Activated CD4-positive, alpha-beta memory T cell treated with anti-CD3 and anti-CD28 coated beads for 36 hours (primary cell): ENCODE measurements at places on chromosomes 2 and 18. TPM values are rescaled to one million over a fixed set of nuclear protein-coding genes. Genes with fewer than 3 reads are reported as not detected.
A peak's percentile ranks its signal among the peaks of the same experiment; 100 is the strongest.

The UGT1A5 gene
- total RNA-seq: not detected

The ATP6V1B1 gene
- not detected for total RNA-seq

DNA sequence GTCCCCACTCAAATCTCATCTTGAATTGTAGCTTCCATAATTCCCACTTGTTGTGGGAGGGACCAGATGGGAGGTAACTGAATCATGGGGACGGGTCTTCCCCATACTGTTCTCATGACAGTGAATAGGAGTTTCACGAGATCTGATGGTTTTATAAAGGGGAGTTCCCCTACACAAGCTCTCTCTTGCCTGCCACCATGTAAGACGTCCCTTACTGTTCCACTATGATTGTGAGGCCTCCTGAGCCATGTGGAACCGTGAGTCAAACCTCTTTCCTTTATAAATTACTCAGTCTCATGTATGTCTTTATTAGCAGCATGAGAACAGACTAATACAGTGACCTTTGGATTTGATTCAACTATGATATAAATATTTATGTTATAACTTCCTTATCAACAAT lies 78.0 kb downstream of the CYRIA start:
- H3K4me3 ChIP-seq: no peak overlapping the region
- no peaks in the 10 kb centered on the region for H3K4me1 ChIP-seq
- peaks cover 1% of the 10 kb centered on the region for H3K27me3 ChIP-seq
- no peak for DNase-seq

GRCh38 chr2:182241936-182242335 lies 184.9 kb downstream of the PDE1A start:
- H3K27ac ChIP-seq: no peak overlapping the region
- H3K36me3 ChIP-seq: no peaks in the 10 kb centered on the region
- no peak for DNase-seq
- no peaks in the 10 kb centered on the region for H3K27me3 ChIP-seq

The ADGRF3 gene
- 3.7 TPM for total RNA-seq

DNA sequence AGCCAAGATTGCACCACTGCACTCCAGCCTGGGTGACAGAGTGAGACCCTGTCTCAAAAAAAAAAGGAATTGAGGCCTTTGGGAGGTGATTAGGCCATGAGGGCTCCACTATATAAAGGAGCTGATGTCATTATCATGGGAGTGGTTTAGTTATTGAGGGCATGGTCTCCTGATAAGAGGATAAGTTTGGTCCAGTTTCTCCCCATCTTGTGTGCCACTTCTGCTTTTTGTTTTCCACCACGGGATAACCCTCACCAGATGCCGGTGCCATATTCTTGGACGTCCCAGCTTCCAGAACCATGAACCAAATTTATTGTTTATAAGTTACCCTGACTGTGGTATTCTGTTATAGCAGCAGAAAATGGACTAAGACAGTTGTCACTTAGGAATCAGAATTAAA lies 125.8 kb downstream of the C1D start:
- no peak overlapping the region for H3K4me3 ChIP-seq
- H3K36me3 ChIP-seq: no peaks in the 10 kb centered on the region
- H3K4me1 ChIP-seq: no peaks in the 10 kb centered on the region
- no peaks in the 10 kb centered on the region for H3K27me3 ChIP-seq
- DNase-seq: no peak

The IL36G gene
- total RNA-seq: not detected

The C1QL2 gene
- total RNA-seq: not detected

- H3K27me3 ChIP-seq: peaks cover 45% of the 10 kb centered on the region
- H3K36me3 ChIP-seq: no peaks in the 10 kb centered on the region
- no peaks in the 10 kb centered on the region for H3K4me1 ChIP-seq
- DNase-seq: peak; percentile 20
- no peak overlapping the region for H3K4me3 ChIP-seq
Observed at GRCh38 chr2:26696351-26696816, 3.9 kb downstream of the KCNK3 start.

DNA sequence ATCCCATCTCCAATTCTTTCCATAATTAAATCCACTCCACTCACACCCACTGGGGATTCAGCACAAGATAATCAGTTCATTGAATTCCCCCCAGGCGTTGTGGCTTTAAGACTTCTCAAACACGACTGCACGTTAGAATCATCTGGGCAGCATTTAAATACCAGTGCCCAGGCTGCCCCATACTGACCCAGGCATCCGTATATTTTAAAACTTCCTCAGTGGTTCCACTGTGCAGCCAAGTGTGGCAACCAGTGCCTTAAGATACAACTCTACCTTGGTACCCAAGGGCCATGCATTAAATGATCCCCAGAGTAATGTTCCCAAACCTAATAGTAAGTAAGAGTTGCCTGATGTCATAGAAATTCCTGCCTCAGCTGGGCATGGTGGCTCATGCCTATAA lies 54.3 kb upstream of the BZW1 start:
- no peak overlapping the region for H3K27ac ChIP-seq
- H3K4me1 ChIP-seq: no peaks in the 10 kb centered on the region
- H3K27me3 ChIP-seq: peaks cover 15% of the 10 kb centered on the region
- H3K4me3 ChIP-seq: no peak overlapping the region
- no peak for DNase-seq

GRCh38 chr18:44562986-44563385 lies 117.7 kb upstream of the SETBP1 start:
- H3K4me1 ChIP-seq: no peaks in the 10 kb centered on the region
- DNase-seq: no peak
- H3K27me3 ChIP-seq: peaks cover 1% of the 10 kb centered on the region

The RBM44 gene
- total RNA-seq: 0.69 TPM

GRCh38 chr2:133158024-133158423 lies 410.2 kb downstream of the NCKAP5 start:
- no peaks in the 10 kb centered on the region for H3K27me3 ChIP-seq
- no peak for DNase-seq
- no peaks in the 10 kb centered on the region for H3K36me3 ChIP-seq

- peaks cover 18% of the 10 kb centered on the region for H3K27me3 ChIP-seq
- no peaks in the 10 kb centered on the region for H3K4me1 ChIP-seq
- no peaks in the 10 kb centered on the region for H3K36me3 ChIP-seq
- H3K4me3 ChIP-seq: no peak overlapping the region
- no peak overlapping the region for H3K27ac ChIP-seq
- no peak for DNase-seq
Observed at GRCh38 chr2:199405241-199405640, 52.5 kb downstream of the SATB2 start.

DNA sequence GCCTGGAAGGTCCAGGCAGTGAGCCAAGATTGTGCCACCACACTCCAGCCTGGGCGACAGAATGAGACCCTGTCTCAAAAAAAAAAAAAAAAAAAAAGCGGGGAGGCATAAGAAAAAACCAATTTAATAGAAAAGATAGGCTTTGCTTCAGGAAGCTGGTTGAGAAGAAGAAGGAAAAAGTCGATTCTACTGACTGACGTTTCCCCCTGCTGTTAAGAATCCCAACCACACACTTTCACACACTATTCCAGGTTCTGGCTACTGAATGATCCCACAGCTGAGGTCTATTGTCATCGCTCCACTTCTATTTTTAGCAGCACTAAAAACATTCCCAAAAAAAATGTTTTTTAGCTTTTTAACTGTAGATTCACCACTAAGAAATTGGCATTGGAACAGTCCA lies 6.7 kb upstream of the CHCHD5 start:
- H3K4me1 ChIP-seq: peaks cover 4% of the 10 kb centered on the region
- H3K36me3 ChIP-seq: peaks cover 28% of the 10 kb centered on the region
- H3K27ac ChIP-seq: no peak overlapping the region
- DNase-seq: no peak
- no peak overlapping the region for H3K4me3 ChIP-seq

- DNase-seq: no peak
- peaks cover 43% of the 10 kb centered on the region for H3K36me3 ChIP-seq
- H3K27ac ChIP-seq: no peak overlapping the region
- no peaks in the 10 kb centered on the region for H3K27me3 ChIP-seq
Observed at GRCh38 chr18:51074605-51075004, 44.6 kb downstream of the SMAD4 start.

The EFEMP1 gene
- not detected for total RNA-seq

DNA sequence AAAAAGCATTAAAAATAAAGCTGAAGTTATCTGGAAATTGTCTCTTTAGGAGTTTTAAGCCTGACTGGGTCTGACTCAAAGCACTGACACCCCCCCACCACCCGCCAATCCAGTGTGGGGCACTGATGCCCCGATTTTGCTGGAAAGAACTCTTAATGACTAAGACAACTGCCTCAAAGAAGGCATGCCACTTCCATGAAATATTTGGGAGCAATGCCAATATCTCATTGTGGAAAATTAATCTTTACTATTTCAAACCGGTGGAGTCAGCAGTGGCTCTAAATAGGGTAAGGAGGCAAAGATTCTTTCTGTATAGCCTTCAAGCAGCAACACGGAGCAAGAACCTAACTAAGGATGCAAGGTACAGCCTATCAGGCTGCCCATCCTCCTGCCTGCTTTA lies 4.5 kb downstream of the FKBP7 start:
- peaks cover 5% of the 10 kb centered on the region for H3K4me1 ChIP-seq
- H3K36me3 ChIP-seq: no peaks in the 10 kb centered on the region
- H3K4me3 ChIP-seq: no peak overlapping the region
- no peak overlapping the region for H3K27ac ChIP-seq
- no peak for DNase-seq

GRCh38 chr2:211836409-211836808 lies 702.2 kb downstream of the ERBB4 start:
- no peak overlapping the region for H3K4me3 ChIP-seq
- no peak for DNase-seq
- H3K36me3 ChIP-seq: no peaks in the 10 kb centered on the region
- H3K27me3 ChIP-seq: no peaks in the 10 kb centered on the region
- H3K4me1 ChIP-seq: no peaks in the 10 kb centered on the region

The GALNT5 gene
- total RNA-seq: not detected

The TLX2 gene
- 0.94 TPM for total RNA-seq

DNA sequence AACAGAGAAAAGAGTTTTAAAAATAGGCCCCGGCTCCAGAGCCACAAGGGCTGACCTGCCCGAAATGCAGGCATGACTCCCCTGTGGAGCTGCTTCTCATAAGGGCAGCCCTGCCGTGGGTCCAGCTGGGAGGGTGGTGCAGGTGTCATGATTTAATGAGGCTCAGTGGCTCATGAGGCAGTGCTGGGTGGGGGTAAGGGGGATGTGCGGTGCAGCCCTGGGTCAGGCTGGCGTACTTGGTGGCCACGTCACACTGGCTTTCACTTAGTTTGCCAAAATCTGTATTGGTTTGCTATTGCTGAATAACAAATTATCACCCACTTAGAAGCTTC lies 33.6 kb downstream of the HJURP start:
- H3K4me3 ChIP-seq: no peak overlapping the region
- peak; percentile 0 for DNase-seq
- no peaks in the 10 kb centered on the region for H3K4me1 ChIP-seq
- H3K36me3 ChIP-seq: no peaks in the 10 kb centered on the region
- H3K27me3 ChIP-seq: peaks cover 5% of the 10 kb centered on the region
- no peak overlapping the region for H3K27ac ChIP-seq

- H3K36me3 ChIP-seq: no peaks in the 10 kb centered on the region
- H3K4me3 ChIP-seq: no peak overlapping the region
- DNase-seq: no peak
Observed at GRCh38 chr18:50128506-50129271, 66.3 kb downstream of the MYO5B start.

The TUBB6 gene
- 6.7 TPM for total RNA-seq

DNA sequence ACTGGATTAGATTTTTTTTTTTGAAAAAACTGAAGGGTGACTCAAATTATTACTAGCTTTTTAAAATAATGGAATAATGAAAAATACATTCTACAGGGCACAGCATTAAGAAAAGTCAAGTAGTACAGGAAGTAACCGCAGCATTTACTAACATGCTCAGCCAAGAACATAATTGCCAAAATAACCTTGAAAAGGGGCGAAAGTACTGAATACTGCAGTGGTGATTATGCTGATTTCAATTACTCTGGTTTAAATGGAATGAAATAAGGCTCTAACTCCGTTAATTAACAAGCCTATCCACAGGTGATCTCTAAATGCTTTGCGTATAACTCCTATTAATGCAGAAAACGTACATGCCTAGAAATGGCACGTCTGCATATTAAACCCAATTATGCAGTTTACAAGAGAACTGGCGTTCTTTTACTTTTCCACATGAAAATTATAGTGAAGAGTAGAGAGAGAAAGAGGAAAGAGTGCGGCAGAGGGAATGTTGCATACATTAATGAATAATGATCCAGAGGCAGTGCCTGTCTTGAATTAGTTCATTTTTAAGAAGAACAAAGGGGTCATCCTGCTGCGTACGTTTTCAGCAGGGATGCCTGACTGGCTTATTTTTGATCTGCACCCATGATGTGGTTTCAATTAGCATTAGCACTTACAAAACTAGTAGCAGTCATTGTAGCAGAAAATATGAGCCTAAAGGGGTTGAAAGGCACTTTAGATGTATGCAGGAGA lies 612.4 kb downstream of the NYAP2 start:
- no peaks in the 10 kb centered on the region for H3K36me3 ChIP-seq
- no peak for DNase-seq
- no peak overlapping the region for H3K27ac ChIP-seq
- peaks cover 6% of the 10 kb centered on the region for H3K27me3 ChIP-seq
- H3K4me3 ChIP-seq: no peak overlapping the region

GRCh38 chr18:43870626-43871025 lies 593.3 kb upstream of the SYT4 start:
- H3K4me1 ChIP-seq: no peaks in the 10 kb centered on the region
- H3K27me3 ChIP-seq: no peaks in the 10 kb centered on the region
- no peak overlapping the region for H3K4me3 ChIP-seq
- DNase-seq: no peak
- no peaks in the 10 kb centered on the region for H3K36me3 ChIP-seq
- H3K27ac ChIP-seq: no peak overlapping the region

The PROKR1 gene
- total RNA-seq: not detected

- no peaks in the 10 kb centered on the region for H3K36me3 ChIP-seq
- no peak for DNase-seq
- no peak overlapping the region for H3K4me3 ChIP-seq
- H3K4me1 ChIP-seq: no peaks in the 10 kb centered on the region
- H3K27me3 ChIP-seq: peaks cover 8% of the 10 kb centered on the region
Observed at GRCh38 chr18:36522509-36522908, 225.0 kb downstream of the FHOD3 start.

The TCF23 gene
- total RNA-seq: not detected

GRCh38 chr2:235485362-235485761 lies 8.5 kb upstream of the AGAP1 start:
- no peaks in the 10 kb centered on the region for H3K4me1 ChIP-seq
- H3K36me3 ChIP-seq: no peaks in the 10 kb centered on the region
- no peak overlapping the region for H3K4me3 ChIP-seq
- H3K27ac ChIP-seq: no peak overlapping the region
- peaks cover 14% of the 10 kb centered on the region for H3K27me3 ChIP-seq
- DNase-seq: no peak

DNA sequence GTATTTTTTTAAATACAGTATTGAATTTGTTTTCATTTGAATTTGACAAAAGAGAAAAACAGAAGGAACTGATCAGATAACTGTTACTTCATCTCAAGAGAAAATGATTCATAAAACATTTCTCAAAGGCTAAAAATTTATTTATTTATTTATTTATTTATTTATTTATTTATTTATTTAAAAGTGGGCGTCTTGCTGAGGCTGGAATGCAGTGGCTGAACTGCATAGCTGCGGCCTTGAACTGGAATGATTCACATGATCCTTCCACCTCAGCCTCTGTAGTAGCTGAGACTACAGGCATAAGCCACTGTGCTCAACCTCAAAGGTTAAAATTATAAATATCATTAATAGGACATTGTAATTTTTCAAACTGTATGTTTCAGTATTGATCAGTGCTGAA lies 4.5 kb upstream of the PUM2 start:
- DNase-seq: no peak
- no peak overlapping the region for H3K4me3 ChIP-seq
- no peaks in the 10 kb centered on the region for H3K36me3 ChIP-seq
- H3K27me3 ChIP-seq: no peaks in the 10 kb centered on the region
- H3K4me1 ChIP-seq: peaks cover 4% of the 10 kb centered on the region
- no peak overlapping the region for H3K27ac ChIP-seq
